ENCODE measurements at places on chromosomes 3 and 15.

DNA sequence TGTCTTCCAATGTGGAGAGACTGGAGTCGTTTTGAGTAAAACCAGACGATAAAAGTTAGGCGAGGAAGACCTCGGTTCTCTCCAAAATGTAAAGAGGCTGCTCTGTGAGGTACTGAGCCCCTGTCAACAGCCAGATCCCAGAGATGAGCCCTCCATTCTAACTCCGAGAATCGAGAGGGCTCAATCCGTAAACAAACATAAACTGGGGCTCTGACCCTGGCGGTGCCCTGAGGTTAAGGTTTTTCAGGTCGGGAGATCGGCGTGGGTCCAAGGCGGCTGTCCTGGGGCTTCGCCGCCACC is 417 bp downstream of the TBCCD1 start:
- DNase-seq = no peak

GRCh38 chr3:114804099-114804498 is 343.0 kb downstream of the ZBTB20 start:
- DNase-seq = no peak

DNA sequence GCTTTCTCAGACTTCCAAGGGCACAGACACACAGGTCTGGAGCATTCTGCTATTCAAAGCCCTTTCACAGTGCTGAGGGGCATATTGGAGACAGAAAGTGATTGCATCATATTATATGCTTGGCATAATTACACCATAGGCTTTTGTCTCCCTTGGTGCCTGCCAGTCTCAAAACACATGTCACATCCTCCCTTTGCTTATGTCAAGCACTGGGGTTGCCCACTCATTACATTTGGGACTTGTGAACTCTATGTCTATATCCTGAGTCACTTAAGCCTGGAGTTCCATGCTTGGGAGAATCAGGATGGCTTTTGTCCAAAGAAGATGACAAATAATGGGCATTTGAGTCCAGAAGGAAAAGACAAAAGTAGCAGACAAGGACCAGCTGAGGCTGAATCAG is 12.3 kb upstream of the PDZRN3 start:
- no peak for DNase-seq

DNA sequence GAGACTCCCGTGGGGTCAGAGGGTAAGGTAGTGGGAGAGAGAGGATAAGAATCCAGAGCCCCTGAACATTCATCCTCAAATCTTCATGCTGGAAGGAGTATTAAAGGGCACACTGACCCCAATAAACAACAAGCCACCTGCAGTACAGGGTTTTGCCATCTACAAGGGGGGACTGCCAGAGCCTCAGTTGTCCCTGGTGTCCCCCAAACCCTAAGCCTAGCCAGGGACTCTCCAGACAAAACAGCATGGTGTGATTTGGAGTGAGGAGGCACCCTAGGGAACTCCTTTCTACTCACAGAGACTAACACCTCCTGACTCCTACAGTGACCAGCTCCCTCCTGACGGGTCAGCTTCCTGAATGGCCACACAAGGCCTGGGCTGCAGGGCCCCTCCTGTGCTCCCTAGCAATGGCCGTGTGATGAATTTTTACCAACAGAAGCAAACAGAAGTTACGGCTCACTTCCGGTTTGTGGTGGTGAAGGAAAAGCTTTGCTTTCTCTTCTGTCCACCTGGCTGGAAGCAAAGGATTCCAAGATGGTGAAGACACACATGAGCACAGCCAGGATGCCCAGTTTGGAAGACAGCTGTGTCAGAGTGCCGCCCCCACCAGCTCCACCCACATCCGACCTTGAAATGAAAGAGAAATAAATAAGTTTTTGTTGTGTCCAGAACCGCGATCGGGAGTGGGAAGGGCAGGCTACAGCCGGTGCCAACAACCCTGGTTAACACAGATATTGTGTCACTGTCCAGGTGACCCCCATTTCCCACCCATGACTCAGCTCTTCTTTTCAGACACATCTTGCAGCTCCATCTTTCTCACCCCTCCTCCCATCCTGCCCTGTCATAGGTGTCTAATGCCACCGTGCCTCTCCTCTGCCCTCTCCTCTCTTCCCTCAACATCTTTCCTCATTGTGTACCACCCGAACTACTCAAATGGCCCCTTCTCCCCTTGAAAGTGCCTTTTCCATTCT is 69.6 kb upstream of the ATP13A3 start:
- DNase-seq = no peak

DNA sequence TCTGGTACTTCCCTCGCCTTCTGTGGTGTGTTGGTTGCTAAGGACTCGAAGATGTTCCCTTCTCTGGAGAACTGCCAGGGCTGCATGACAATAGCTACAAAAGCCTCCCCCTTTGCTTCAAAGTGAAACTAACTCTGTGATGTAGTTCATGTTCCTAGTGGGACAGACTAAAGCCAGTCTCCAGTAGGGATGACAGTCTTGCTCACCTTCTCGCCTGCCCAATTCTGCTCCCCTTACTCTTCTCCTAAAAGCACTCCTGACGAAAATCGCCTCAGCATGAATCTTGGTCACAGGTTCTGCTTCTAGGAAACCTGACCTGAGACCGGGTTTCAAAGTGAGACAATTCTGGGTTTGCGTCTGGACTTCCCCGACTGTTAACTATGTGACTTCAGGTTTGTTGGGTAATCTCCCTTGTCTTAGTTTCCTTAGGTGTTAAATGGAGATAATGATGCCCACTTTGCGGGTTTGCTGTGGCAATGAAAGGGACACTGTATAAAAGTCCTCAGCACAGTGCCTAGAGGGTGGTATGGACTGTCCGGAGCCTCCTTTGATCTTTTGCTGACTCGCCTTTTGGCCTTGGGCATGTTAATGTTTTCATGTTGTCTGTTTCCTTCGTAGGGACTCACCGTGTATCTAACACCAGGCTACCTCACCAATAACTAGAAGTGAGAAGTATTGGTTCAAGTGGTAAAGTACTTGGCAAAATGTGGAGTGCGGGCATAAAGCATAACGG is 24.9 kb upstream of the THRB start:
- no peak for DNase-seq

DNA sequence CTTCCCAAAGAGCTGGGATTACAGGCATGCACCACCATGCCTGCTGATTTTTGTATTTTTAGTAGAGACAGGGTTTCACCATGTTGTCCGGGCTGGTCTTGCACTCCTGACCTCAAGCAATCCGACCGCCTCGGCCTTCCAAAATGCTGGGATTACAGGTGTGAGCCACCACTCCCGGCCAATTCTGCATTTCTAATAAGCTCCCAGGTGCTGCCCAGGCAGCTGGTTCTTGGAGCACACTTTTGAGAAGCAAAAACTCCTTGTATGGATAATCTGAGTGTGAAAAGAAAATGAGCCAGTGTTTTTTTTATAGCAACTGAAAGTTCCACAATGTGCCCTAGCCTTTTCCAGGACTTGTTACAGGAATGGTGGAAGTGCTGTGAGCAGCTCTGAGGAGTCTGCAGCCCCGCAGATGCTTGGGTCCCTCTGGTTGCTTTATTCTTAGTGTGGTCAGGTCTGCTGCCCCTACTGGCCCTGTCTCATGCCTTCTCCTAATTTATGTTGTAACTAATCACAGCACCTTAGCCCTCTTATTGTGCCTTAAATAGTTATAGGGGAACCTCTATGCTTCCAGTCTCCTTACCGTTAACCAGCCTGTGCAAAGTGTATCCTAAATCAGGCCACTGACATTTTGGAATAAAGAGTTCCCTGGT is 13.5 kb upstream of the KCNAB1 start:
- DNase-seq = no peak

DNA sequence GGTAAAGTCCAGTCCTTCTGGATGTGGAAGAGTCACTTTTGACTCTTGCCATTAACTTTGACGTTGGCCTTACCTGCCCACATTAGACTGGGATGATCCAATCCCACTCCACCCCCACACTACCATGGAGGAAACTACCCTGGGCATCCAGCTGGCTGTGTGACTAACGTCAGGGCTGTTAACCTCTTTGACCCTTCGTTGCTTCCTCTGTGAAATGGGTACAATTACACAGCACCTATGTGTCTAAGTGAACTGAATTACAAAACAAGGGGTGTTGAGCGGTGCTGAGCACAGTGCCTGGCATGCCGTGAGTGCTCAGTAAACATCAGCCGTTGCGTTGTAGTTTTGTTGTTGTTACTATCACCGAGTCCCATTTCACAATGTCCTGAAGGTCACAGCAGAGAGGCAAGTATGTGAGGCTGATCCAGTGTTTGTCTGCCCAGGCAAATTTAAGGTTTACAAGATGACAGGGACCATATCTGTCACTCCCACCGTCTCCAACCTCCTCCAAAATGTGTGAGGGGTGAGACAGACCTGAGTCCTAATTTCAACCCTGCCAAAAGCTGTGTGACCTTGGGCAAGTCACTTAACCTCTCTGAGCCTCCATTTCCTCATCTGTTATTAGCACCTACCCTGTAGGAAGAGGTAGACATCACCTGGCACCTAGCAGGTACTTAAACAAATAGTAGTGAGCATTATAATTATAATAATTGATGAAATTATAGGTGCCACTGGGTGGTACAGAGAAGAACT is 20.9 kb downstream of the WNT7A start:
- DNase-seq = no peak

DNA sequence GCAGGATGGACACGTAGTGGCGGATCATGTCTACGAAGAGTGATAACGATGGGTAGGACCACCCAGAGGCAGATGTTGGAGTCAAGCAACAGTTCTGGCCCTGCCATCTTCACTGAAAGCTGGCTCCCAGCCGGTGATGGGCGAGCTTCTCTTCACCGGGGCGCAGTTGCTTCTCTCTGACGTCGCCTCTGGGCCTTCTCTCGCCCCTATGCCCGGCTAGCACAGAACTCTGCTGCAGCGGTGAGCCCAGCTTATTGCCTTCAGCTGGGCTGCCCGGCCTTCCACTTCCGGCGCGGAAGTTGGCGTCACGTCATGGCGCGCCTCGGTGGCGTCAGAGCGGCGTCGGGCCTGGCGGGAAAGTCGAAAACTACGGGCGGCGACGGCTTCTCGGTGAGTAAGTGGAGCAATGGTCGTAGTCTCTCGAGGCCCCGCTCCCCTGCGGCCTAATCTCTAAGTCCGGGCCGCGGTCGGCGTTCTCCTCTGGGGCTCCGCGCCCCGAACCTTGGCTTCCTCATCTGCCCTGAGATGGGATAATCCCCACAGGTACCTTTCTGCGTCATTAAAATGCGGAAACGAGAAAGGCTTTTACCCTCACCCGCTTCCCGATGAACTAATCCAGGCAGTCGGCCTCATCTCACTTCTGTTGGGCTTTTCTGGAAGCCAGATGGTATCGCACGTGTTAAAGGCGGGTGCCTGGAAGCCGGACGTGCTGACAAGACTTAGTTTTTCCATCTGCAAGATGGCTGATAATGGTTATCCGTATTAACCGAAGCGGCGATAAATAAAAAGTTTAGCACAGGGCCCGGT is at the start of gene FANCD2:
Gene FANCD2 (plus strand): TSS at position 354 of the 807 bp plus-strand sequence. CDS start 2,221 bp downstream, outside the sequence.
- DNase-seq = peak; percentile 70

DNA sequence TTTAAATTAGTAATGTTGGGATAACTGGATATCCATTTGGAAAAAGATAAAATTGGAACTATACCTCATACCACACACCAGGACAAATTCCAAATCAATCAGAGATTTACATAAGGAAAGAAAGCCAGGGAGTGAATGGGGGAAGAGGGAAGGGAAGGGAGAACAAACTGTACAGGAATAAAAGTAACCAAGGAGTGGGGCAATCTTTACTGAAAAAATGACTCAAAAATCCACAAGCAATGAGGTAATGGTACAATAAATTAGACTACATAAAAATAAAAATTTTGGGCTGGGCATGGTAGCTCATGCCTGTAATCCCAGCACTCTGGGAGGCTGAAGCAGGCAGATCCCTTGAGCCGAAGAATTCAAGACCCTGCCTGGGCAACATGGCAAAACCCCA is 82.6 kb downstream of the MLH1 start:
- DNase-seq = no peak

- DNase-seq = no peak
Measured at GRCh38 chr15:66030650-66031049, 161.4 kb downstream of the RAB11A start.

Measured in NCI-H510A (cell line).